CD14-positive monocyte (primary cell): ENCODE measurements at places on chromosomes 4 and X. TPM values are rescaled to one million over a fixed set of nuclear protein-coding genes. Genes with fewer than 3 reads are reported as not detected.

Gene RGN
- not detected for polyA plus RNA-seq

Gene DACH2
- not detected for polyA plus RNA-seq

Gene PHKA1
- polyA plus RNA-seq, result not detected

Gene ZFP92
- 0.13 TPM for polyA plus RNA-seq

DNA sequence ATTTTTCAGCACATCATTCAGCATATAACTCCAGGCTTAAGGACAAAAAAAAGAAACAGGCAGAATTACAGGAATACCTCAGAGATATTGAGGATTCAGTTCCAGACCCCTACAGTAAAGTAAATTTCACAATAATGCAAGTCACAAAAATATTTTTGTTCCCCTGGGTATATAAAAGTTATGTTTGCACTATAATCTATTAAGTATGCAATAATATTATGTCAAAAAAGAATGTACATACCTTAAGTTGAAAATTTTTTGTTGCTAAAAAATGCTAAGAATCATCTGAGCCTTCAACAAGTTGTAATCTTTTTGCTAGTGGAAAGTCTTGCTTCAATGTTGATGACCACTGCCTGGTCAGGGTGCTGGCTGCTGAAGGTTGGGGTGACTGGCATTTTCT is 2532.5 kb downstream of the ARAP2 start:
- DNase-seq, result no peak

GRCh38 chrX:118807151-118808017 is 16.2 kb upstream of the ZCCHC12 start:
- peak; percentile 53 for DNase-seq

GRCh38 chr4:56786955-56787354 is 34.5 kb downstream of the SPINK2 start:
- no peak for DNase-seq

DNA sequence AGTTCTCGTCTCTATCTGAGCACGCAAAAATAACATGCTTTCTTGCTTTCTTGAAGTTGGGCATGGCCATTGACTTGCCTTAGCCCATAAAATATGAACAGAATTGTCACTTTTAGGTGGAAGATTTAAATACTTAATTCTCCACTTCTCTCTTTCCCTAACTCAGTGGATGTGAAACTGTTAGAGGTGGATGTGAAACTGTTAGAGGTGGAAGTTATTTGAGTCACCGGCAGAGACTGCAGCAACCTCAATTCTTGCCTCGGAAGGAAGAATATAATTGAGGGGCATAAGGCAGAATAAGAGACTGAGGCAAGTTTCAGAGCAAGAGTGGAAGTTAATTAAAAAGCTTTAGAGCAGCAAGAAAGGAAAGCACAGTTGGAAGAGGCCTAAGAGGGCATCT is 2.8 kb upstream of the PARM1 start:
- DNase-seq, result peak; percentile 23

DNA sequence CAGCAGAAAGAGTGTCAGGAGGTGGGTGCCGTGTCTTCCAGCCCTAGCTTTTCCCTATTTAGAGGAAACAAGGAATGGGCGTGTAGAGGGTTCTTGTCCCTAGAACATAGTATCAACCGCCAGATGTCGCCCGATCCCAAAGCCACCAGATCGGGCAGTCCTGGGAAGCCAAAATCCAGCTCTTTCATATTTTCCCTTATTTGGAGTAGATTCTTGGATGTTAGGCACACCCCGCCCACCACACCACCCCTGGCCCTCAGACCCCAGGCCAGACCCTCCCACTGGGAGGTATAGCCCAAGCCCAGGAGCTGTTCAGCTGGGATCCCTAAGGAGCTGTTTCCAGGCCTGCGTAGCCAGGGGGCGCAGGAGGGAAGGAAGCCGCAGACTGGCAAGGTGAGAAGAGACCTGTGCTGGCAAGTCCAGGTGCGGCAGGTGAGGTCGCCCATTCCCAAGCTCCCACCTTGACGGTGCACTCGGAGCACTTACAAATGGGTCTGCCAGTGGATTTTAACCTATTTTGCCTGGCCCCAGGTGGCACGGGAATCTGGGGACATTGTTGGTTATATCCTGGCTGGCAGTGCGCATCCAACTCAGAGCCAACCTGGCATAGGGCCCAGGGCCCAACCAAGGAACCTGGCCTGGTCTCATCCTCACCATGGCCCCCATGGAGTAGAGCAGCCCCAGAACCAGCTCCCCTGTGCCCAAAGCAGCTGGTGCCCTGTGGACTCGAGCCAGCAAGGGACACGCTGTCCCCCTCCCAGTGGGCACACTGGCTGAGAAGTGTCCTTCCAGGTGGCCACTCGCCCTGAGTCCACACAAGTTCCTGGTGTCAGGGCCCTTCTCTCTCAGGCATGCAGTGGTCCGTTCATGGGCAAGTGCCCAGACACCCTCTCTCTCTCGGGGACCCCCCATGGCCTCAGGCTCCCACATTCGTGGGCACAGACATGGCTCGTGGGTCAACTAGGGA is 811 bp downstream of the FLNA start:
- peak; percentile 62 for DNase-seq

GRCh38 chr4:38531141-38531727 is 132.8 kb upstream of the KLF3 start:
- no peak for DNase-seq

- DNase-seq, result no peak
Observed at GRCh38 chr4:182231496-182231895, 11.7 kb upstream of the TENM3 start.

- DNase-seq, result peak; percentile 17
Observed at GRCh38 chrX:155094468-155095061, 23.3 kb downstream of the BRCC3 start.

GRCh38 chrX:115622534-115622933 is 61.6 kb downstream of the PLS3 start:
- no peak for DNase-seq
